ENCODE measurements at places on chromosomes 5 and 9.

DNA sequence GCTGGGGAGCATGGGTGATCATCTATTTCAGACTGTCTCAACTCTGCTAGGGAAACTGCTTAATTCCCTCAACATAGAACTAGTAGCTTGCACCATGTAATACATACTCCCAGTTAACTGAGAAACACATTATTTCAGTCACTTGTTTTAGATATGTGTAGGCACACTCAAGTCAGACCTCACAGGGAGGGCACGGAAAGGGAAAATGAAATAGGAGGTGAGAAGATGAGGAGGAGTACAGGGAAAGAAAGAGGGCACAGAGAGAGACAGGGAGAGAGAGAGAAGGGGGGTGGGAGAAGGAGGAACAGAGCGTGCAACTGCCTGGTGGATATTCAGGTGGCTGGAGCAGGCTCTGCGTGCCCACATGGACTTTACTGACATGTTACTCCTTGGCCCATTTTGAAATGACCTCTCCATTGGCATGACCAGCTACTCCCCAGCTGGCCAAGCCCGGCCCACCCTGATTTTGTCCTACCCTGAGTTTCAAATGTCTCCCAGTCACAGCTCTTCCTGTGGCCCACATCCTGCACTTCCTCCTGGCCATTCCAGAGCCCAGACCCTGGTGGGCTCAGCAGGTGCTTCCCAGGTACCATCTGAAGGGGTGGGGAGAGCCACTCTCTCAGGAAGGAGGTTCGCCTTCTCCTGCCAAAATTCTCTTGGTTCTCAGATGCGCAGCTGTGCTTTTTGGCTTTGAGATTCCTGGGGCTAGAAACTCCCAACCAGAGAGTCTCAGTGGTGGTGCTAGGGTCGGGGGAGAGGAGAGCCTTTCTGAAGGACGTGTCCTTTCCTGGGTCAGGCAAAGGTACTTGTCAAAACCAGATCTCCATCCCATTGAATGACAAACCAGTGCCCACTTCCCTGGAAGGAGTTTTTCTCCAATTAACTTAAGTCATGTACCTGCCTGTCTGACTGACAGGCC lies 229.4 kb downstream of the FSTL4 start:
- no peak for DNase-seq

GRCh38 chr5:146015001-146015400 lies 78.6 kb downstream of the SH3RF2 start:
- DNase-seq: no peak

DNA sequence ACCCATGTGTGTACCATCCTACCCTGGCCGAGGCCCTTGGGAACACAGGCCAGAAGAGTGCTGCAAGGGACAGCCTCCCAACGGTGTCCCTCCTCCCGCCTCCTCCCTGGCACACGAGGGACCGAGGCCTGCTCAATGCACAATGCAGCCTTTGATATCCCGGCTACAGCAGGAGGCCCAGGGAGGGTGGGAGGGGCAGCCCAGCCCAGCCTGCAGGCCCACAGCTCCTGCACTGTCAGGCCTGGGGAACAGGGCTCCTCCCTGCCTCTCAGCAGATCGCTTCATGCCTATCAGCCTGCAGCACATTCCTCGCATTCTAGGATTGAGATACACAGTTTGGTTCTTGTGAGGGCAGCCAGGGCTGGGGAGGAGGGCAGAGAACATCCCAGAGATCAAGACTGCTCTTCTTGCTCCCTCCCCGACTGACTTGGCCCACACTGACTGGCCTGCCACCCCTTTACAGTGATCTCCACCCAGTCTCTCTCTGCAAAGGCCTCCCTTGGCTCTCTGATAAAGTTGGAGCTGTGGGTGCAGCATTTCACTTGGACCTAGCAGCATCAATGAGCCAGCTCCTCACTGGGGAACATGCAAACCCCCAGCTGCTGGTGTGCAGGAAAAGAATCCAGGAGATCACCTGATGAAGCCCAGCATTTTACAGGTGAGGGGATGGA lies at the start of gene SH3TC2:
TSS of gene SH3TC2 (minus strand) at position 46 of the 671 bp plus-strand sequence. CDS start at position 6, 40 bp downstream.
- no peak for DNase-seq

DNA sequence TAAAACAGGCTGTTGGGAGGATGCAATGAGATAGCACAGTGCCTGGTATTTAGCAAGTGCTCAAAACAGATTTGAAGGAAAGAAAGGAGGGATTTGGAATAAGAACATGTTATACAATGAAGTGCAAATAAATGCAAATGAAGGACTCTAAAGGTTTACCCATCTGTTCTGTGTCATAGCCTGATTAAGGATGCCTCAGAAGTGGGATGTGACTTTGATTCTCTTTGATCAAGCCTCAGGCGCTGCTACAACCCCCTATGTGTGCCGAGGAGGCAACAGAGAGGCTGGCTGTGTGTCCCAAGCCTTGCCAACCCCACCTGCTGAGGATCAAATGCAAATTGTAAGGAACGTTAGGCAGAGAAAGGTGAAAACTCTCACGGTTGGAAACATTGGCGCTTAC lies 27.2 kb downstream of the GGTA1 start:
- no peak for DNase-seq

DNA sequence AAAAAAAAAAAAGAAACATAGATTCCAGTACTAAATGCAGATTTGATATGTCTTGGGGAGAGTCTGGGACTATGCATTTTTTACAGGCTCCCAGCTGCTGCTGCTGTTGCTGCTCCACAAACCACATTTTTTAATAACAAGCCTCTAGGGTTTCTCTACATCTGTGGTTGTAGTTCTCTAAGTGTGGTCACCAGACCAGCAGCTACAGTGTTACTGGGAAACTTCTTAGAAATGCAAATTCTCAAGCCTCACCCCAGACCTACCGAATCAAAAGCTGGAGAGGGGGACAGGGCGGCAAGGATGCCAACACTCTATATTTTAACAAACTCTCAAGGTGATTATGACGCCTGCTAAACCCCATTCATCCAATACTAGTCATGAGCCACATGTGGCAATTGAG lies 293.4 kb upstream of the PTGER4 start:
- no peak for DNase-seq

- DNase-seq: no peak
These were observed 106.6 kb upstream of the POC5 start for GRCh38 chr5:75823811-75824210.

GRCh38 chr5:117454716-117455212 lies 880.1 kb upstream of the SEMA6A start:
- DNase-seq: no peak

- DNase-seq: no peak
These were observed 657.7 kb upstream of the RORB start for GRCh38 chr9:73839471-73839870.

DNA sequence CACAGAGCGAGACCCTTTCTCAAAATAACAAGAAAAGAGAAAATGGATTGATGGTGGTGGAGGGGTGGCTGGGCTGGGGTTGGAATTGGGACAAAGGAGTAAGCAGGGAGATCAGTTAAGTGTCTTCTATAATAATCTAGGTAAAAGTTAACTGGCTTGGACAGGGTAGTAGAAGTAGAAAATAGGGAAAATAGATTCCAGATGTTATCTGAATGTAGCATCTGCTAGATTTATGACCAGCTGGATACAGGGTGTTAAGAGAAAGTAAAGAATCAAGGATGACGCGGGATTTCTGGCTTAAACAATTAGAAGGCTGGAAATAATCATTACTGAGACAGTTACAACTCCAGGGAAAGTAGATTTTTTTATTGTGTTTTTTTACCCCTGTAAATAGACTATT lies 13.0 kb downstream of the PPP6C start:
- no peak for DNase-seq

DNA sequence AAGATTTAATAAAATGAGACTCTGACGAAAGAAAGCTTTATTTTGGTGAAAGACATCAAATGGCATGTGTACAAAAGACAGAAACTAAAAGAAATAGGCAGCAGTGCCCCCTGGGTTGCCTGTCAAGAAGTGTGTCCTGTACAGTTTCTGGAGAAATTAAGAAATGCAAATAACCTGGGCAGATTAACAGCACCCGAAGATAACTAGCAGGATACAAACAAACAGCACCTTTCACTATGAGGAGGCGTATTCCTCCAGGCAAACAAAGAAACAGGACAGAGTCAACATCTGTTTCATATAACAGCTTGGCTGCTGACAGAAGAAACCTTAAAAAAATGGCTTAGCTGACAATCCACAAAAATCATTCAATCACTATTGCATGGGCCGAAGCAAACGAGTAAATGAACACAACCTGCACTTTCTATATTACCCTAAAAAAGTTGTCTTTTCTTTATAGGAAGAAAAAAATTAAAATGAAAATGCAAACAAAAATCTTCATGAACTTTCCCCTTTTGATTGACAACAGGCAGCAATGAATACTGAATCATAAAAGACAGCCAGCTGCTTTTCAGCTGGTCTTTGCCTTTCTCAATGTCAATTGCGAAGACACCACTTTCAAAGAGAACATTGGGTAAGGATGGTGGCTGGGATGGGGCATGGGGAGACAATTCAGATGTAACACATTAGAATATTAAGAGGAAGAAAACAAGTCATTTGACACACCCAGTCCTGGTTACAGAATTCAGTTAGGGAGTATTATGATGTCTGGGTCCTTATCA lies 162.1 kb downstream of the ARL15 start:
- DNase-seq: no peak

- no peak for DNase-seq
These were observed 58.3 kb upstream of the ANGPTL2 start for GRCh38 chr9:127180457-127181314.
